ENCODE measurements at places on chromosomes 3 and 15. TPM values are rescaled to one million over a fixed set of nuclear protein-coding genes. Genes with fewer than 3 reads are reported as not detected.

Gene GOLGA6D
- not detected for polyA plus RNA-seq

Gene MKRN3
- 0.89 TPM for polyA plus RNA-seq

Gene CD80
- 0.23 TPM for polyA plus RNA-seq

Gene CDC25A
- polyA plus RNA-seq: 11.6 TPM

Gene SLC6A11
- 0.08 TPM for polyA plus RNA-seq

Gene KCNMB2
- 26.9 TPM for polyA plus RNA-seq

Gene SAMD7
- polyA plus RNA-seq: not detected

Gene KCTD6
- polyA plus RNA-seq: 31.9 TPM
